ENCODE measurements at places on chromosomes 12 and 14. TPM values are rescaled to one million over a fixed set of nuclear protein-coding genes. Genes with fewer than 3 reads are reported as not detected.

- no peak overlapping the region for H3K27ac ChIP-seq
- H3K36me3 ChIP-seq, result no peaks in the 10 kb centered on the region
- no peaks in the 10 kb centered on the region for H3K4me1 ChIP-seq
- H3K27me3 ChIP-seq, result no peaks in the 10 kb centered on the region
- DNase-seq, result no peak
- H3K4me3 ChIP-seq, result no peak overlapping the region
These were observed 236.1 kb downstream of the C12orf50 start for GRCh38 chr12:87793131-87793530.

The RHOJ gene
- 4.0 TPM for polyA plus RNA-seq

The ZNF10 gene
- polyA plus RNA-seq, result 4.6 TPM

DNA sequence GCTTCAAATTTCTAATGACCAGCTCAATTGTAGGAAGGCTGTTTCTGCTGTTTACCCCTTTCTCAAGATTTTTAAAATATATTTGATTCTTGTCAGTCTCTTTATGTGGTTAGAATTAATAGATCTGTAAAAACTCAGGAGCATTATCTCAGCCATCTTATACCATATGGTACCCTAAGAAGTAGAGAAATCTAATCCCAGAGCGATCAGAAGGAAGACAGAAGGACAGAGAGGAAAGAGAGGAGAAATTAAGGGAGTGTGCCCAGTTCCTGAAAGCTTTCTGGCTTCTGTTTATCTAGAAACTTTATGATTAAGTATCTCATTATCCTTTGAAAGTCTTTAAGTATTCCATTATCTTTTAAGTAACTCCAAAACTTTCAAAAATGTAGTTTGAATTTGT lies 152.1 kb upstream of the NAV3 start:
- H3K27me3 ChIP-seq, result no peaks in the 10 kb centered on the region
- H3K27ac ChIP-seq, result no peak overlapping the region
- H3K36me3 ChIP-seq, result no peaks in the 10 kb centered on the region
- DNase-seq, result no peak
- H3K4me3 ChIP-seq, result no peak overlapping the region

The ABCD2 gene
- 0.17 TPM for polyA plus RNA-seq

The SLC4A8 gene
- polyA plus RNA-seq, result 3.4 TPM

The KRT72 gene
- not detected for polyA plus RNA-seq
